ENCODE measurements at places on chromosomes 1 and 21. TPM values are rescaled to one million over a fixed set of nuclear protein-coding genes. Genes with fewer than 3 reads are reported as not detected.
A peak's percentile ranks its signal among the peaks of the same experiment; 100 is the strongest.

Gene EXO1
- total RNA-seq: 50.4 TPM

Gene EFHD2
- total RNA-seq: 48.3 TPM

Gene S100A7
- total RNA-seq: not detected

Gene FNBP1L
- total RNA-seq: 129 TPM

Gene C1orf94
- 11.8 TPM for total RNA-seq

Gene YTHDF2
- total RNA-seq: 114 TPM

Gene SLFNL1
- not detected for total RNA-seq

GRCh38 chr1:157856538-157856937 is 14.9 kb upstream of the CD5L start:
- DNase-seq: no peak

DNA sequence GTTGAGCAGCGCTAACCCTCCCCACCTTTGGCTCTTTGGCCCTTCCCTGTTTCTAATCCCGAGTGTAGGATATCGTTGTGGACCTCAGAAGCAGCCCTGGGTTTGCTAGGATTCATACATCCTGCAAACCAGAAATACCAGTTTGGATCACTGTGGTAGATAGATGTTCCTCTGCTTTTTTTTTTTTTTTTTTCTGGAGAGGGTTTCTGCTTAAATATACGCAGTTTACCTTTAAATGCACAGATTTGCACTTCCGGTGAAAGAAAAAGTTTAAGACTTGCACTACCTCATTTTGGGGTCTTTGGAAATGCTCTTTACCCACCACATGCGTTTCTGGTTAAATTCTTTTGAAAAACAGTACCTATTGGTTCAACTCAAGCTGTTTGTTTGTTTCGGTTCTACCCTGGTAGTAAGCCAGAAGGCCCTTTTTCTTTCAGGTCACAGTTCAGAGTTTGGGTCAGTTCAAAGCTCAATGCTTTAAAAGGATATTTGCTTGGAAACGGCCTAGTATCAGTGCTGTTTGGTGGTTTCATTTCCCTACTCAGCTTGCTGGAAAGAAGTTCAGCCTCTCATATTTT is 908 bp downstream of the DDI2 start:
- peak; percentile 43 for DNase-seq

DNA sequence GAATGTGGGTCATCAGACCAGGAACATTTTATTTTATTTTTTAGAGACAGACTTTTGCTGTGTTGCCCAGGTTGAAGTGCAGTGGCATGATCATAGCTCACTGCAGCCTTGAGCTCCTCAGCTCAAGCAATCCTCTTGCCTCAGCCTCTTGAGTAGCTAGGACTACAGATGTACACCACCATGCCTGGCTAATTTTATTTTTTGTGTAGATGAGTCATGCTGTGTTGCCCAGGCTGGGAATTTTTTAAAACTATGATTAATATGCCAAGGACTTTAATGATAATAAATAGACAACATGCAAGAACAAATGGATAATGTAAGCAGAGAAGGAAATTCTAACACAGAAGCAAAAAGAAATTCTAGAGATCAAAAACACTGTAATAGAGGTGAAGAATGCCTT is 142.4 kb downstream of the AK5 start:
- no peak for DNase-seq

- no peak for DNase-seq
Measured at GRCh38 chr1:74835051-74835450, 102.1 kb downstream of the TYW3 start.

- DNase-seq: no peak
Measured at GRCh38 chr1:44939061-44939460, 47.3 kb downstream of the EIF2B3 start.

DNA sequence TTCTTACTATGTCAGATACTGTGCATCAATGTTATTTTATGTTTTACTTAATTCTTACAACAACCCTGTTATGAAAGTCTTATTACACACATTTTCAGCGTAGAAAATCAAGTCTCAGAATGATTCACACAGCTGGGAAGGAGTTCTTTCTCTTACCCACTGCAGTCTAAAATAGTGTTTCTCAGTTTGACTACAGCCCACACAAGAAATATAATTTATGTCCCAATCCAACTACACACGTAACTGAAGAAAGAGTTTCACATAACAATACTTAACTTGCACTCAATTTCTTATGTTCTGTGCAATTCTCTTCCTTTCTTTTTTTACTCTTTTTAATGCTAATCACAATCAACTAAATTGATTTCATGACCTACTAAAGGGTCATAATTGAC is 252.8 kb upstream of the ADGRL2 start:
- DNase-seq: no peak

DNA sequence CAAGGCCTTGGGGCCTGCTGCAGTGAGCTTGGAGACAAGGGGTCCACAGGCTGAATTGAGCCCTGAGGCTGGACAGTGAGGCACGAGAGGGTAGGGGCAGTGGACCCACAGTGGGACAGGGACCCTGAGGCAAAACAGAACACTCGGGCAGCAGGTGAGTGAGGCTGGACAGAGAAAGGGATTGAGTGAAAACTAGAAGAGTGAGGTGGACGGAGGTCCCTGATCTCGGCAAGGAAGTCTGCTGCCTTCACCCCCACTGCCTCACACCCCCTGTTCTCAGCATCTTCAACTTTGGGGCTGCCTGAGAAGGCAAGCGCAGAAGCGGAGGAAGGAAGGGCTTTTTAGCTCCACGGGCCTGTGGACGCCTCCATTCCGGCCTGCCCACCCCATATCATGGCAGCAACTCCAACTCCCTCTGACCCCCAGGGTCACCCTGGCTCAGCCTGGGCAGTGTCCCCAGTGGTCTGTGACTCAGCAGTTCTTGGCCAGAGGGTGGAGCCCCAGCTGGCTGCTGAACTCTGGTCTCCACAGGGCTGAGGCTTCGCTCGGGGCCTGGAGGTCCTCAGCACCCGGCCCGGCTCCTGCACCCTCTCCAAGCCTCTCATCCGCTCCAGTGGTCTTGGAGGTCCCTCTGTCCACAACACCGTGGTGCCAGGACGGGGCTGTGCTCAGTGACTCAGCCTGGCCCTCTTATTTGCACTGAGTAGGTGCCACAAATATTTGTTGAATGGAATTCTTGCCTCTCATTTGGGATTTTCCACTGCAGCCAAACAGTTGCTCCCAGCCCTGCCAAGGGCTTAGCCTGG is 60.0 kb upstream of the EPS8L3 start:
- DNase-seq: no peak

GRCh38 chr21:42118901-42119300 is 47.8 kb downstream of the UMODL1 start:
- no peak for DNase-seq

DNA sequence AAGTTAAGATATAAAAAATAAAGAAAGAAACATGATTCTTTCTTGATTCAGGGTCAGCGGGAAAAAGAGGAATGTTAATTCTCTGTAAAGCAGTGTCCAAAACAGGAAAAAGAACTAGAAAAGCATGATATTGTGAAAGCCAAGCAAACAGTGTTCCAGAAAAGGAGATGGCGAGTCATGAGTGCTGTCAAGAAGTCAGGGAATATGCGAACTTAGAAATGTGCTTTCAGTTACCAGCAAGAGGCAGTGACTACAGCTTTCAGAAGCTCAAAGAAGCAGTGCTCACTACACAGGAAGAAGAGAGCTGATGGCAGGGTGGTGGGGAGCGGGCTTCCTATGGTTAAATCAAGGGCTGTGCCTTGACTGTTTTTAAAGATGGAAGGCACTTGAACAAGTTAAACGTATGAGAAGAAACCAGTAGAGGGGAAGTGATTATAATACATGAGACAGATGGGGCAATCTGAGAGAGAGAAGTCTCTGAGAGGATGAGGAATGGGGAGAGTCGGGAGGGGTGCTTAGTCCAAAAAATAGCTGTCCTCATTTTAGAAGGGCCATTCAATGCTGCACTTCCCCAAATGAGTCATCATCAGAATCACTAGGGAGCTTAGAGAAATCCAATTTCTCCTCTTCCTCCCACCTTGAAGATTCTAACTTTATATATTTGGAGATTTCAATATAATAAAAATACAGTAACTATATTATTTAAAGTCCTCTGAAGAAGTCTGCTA is 90.4 kb downstream of the KCNK1 start:
- no peak for DNase-seq
